ENCODE measurements at places on chromosomes 13 and 19.
A peak's percentile ranks its signal among the peaks of the same experiment; 100 is the strongest.

- H3K4me3 ChIP-seq: no peak overlapping the region
- H3K27me3 ChIP-seq: no peaks in the 10 kb centered on the region
- DNase-seq: no peak
- no peak overlapping the region for H3K27ac ChIP-seq
- no peaks in the 10 kb centered on the region for H3K4me1 ChIP-seq
These were observed 208.9 kb downstream of the PRR20E start for GRCh38 chr13:57375876-57376275.

DNA sequence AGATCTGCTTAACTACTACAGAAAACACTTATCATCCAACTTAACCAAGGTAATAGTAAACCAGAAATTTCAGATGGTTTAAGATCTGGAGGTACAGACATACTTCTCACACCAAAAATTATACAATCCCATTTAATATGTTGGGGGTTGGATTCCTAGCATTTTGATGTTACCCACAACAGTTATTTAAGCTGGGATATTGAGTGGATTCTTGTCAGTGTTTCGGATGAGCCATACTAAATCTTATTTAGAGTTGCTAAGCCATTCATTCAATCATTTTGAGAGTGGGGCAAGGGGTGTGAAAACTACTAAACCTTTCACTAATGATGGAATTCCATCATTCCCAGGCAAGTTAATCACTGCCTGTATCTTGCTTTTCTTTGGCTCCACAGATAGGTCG is 40.6 kb downstream of the KATNAL1 start:
- no peaks in the 10 kb centered on the region for H3K4me1 ChIP-seq
- H3K27me3 ChIP-seq: no peaks in the 10 kb centered on the region
- no peak for DNase-seq
- H3K4me3 ChIP-seq: no peak overlapping the region

- no peak overlapping the region for H3K4me3 ChIP-seq
- H3K36me3 ChIP-seq: no peaks in the 10 kb centered on the region
- DNase-seq: no peak
These were observed 47.3 kb upstream of the C13orf42 start for GRCh38 chr13:51158365-51158764.

DNA sequence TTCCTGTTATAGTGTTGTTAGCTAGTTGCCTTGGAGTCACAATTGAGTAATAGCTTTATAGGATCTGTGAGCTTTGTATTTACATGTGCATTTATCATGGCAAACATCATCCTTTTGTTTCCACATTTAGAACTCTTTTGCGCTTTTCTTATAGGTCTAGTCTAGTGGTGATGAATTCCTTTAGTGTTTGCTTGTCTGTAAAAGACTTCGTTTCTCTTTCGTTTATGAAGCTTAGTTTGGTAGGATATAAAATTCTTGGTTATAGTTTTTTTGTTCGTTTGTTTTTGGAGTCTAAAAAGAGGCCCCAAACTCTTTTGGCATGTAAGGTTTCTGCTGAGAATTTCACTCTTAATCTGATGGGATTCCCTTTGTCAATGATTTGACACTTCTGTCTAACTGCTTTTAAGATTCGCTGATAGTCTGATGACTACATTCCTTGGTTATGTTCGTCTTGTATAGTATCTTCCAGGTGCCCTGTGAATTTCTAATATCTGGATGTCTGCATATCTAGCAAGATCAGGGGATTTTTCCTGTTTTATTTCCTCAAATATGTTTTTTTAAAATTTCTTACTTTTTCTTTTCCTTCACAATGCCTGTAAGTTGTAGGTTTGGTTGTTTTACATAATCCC is 20.2 kb downstream of the DNAJC3 start:
- H3K36me3 ChIP-seq: no peaks in the 10 kb centered on the region
- H3K4me3 ChIP-seq: no peak overlapping the region
- DNase-seq: no peak
- H3K4me1 ChIP-seq: no peaks in the 10 kb centered on the region
- H3K27ac ChIP-seq: no peak overlapping the region
- H3K27me3 ChIP-seq: no peaks in the 10 kb centered on the region

- no peaks in the 10 kb centered on the region for H3K27me3 ChIP-seq
- no peak overlapping the region for H3K27ac ChIP-seq
- no peak for DNase-seq
- H3K36me3 ChIP-seq: no peaks in the 10 kb centered on the region
- no peak overlapping the region for H3K4me3 ChIP-seq
These were observed 294.2 kb downstream of the ZNF536 start for GRCh38 chr19:30666301-30666803.

GRCh38 chr19:40284501-40285352 is at the start of gene AKT2:
TSS of gene AKT2 (minus strand) at chr19:40285345. CDS start at chr19:40265267, 20,078 bp downstream.
- DNase-seq: peak; percentile 63
- H3K27me3 ChIP-seq: no peaks in the 10 kb centered on the region
- no peaks in the 10 kb centered on the region for H3K36me3 ChIP-seq
- H3K4me1 ChIP-seq: peaks cover 22% of the 10 kb centered on the region

DNA sequence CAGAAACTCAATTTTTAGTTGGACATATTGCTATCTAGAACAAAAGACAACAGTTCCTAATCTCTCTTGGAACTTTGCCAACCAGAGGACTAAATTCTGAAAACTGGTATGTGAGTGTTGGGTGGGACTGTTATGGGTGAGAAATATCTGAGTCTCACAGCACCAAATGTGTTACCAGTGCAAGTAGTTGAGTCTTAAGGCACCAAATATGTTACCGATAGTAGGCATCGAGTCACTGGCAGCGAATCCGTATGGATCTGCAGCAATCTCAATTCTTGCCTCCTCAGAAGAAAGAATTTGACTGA is 575.2 kb downstream of the DACH1 start:
- no peak overlapping the region for H3K4me3 ChIP-seq
- H3K27me3 ChIP-seq: no peaks in the 10 kb centered on the region
- peak overlapping the region; percentile 71 for H3K27ac ChIP-seq
- DNase-seq: no peak

- no peak overlapping the region for H3K27ac ChIP-seq
- no peak overlapping the region for H3K4me3 ChIP-seq
- H3K27me3 ChIP-seq: no peaks in the 10 kb centered on the region
- no peaks in the 10 kb centered on the region for H3K4me1 ChIP-seq
- no peak for DNase-seq
These were observed 529 bp upstream of the ZNF418 start for GRCh38 chr19:57935731-57936130.

DNA sequence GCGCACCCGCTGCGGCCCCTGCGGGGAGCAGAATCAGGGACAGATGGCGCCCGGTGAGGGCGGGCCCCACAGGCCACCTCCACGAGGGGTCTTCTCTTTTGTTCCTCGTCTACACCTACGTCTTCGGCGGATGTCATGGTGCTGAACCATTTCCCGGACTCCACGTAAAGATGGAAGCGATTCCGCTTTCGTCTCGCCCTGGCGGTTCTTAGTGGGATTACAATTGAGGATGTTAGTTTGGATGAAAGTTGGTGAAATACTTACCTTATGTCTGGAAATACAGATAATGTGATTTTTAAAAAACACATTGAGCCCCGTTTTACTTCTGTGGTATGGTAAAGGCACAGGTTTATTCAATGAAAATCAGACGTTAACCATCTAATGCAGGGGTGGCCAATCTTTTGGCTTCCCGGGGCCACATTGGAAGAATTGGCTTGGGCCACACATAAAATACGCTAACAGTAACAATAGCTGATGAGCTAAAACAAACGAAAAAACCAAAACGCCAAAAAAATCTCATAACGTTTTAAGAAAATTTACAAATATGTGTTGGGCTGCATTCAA is 1.4 kb upstream of the ZMYM5 start:
- H3K4me3 ChIP-seq: peak overlapping the region; percentile 75
- peak; percentile 73 for DNase-seq
- peak overlapping the region; percentile 97 for H3K27ac ChIP-seq
- H3K27me3 ChIP-seq: no peaks in the 10 kb centered on the region
- no peaks in the 10 kb centered on the region for H3K36me3 ChIP-seq

GRCh38 chr19:17404621-17405249 is 695 bp downstream of the BST2 start:
- H3K27ac ChIP-seq: peak overlapping the region; percentile 87
- peaks cover 18% of the 10 kb centered on the region for H3K4me1 ChIP-seq
- no peaks in the 10 kb centered on the region for H3K27me3 ChIP-seq
- peak overlapping the region; percentile 56 for H3K4me3 ChIP-seq

DNA sequence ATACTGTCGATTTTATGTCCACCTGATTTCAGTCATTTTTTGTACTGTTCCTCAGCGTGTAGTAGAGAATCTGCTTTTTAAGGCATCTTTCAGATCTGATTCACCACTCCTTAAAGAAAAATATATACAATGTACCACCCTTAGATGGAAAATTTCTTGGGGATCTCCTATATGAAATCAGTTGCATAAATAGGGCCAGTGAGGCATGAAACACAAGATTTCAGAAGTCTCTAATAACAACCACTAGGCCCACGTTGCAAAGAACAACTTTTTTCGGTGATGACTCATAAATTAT is 1.4 kb downstream of the USP12 start:
- H3K27ac ChIP-seq: peak overlapping the region; percentile 91
- no peaks in the 10 kb centered on the region for H3K27me3 ChIP-seq
- no peak for DNase-seq

DNA sequence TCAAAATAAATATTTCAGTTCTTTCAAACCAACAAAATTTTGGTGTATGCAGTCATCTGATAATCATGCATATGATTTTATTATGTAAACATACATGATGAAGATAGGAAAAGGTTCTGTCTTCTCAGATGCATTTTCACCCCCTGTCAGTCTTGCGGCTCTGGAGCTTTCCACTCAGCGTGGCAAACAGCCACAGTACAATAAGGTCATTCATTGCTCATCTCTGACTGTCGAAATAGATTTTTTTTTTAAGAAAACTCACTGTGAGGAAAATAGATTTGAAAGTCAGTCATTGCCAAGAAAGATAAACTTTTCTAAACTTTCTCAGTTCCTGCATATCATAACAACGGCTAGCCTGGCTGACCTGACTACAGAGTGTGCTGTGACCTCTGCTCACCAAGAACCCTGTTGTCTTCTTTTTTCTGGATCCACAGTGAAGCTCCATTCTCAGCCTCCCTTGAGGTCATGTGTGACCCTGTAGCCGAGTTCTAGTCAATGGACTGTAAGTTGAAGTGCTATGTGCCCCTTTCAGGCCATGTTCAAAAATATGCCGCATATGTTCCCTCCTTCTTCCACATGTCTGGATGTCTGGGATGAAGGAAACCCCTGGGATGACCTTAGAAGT is 519.6 kb downstream of the KLF5 start:
- H3K27ac ChIP-seq: no peak overlapping the region
- H3K4me1 ChIP-seq: no peaks in the 10 kb centered on the region
- no peak overlapping the region for H3K4me3 ChIP-seq
- DNase-seq: no peak
- no peaks in the 10 kb centered on the region for H3K36me3 ChIP-seq

GRCh38 chr19:10100163-10100785 is 2.2 kb downstream of the ANGPTL6 start:
- no peak for DNase-seq
- peaks cover 24% of the 10 kb centered on the region for H3K4me1 ChIP-seq
- H3K4me3 ChIP-seq: no peak overlapping the region
- H3K27ac ChIP-seq: no peak overlapping the region

GRCh38 chr13:23637829-23638228 is 67.6 kb downstream of the TNFRSF19 start:
- H3K27me3 ChIP-seq: no peaks in the 10 kb centered on the region
- no peaks in the 10 kb centered on the region for H3K4me1 ChIP-seq
- H3K36me3 ChIP-seq: no peaks in the 10 kb centered on the region
- no peak for DNase-seq
- H3K27ac ChIP-seq: no peak overlapping the region

DNA sequence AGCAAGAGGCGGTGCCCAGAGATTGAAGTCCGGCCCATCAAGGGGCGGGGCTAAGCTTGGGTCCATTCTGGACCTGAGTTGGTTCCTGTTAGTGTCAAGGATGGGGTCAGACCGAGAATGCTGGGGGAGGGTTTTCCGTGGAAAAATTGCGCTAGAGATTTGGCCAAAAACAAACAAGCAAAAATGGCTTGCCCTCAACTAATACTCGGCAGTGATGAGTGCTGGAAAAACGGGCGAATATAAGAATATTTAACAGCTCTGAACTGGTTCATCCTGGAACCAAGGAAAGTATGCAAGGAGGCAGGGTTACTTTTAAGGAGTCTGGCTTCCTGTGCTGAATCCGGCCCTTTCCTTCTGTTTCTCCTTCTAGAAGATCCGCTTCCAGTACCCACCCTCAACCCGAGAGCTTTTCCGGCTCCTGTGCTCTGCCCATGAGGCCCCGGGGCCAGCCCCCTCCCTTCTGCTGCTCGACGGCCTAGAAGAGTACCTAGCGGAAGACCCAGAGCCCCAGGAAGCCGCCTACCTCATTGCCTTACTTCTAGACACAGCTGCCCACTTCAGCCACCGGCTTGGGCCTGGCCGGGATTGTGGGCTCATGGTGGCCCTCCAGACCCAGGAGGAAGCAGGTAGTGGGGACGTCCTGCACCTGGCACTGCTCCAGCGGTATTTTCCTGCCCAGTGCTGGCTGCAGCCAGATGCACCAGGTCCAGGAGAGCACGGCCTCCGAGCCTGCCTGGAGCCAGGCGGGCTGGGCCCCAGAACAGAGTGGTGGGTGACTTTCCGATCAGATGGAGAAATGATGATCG is 880 bp downstream of the SWSAP1 start:
- peak overlapping the region; percentile 77 for H3K4me3 ChIP-seq
- no peaks in the 10 kb centered on the region for H3K4me1 ChIP-seq

DNA sequence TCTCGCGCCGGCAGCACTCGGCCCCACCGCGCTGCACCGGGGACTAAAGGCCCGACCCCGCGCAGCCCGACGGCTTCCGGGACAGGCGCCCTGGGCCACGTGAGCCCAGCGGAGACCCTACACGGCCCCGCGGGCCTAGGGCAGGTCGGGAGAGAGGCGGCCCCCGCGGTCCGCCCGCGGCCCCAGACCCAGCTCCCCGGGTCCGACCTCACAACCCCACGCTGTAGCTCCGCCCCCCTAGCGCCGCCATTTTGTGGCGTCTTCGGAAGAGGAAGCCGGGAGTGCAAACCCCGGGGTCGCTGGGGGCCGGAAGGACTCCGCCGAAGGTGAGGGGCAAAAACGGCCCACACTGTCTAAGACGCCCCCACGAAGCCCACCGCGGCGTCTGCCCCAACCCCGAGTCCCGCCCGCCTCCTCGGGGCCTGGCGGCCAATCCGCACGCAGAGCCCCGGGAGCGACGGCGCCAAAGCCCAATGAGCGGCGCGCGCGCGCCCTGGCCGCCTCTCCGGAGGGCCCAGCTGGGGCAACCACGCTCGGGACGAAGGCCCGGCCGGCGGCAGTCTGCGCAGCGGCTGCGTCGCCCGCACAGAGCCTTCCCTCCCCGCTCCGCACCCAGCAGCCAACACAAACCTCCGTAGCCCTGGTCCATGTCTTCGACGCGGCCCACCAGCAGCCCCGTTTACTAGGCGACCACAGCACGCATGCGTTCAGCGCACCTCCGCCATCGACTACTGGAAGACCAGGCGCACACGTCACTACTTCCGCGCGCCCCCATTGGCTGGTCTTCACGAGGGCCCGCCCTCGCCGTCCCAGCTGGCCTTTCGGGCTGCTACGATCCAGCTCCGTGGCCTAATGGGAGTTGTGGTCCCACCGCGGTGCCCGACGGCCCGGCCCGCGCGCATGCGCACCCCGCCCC is at the start of gene AKAP8:
AKAP8 (minus strand) TSS at position 705 of the 916 bp plus-strand sequence; CDS start at position 649, 56 bp downstream.
- H3K4me1 ChIP-seq: peaks cover 41% of the 10 kb centered on the region
- H3K27ac ChIP-seq: peak within 1 kb of the TSS; percentile 99
- no peaks in the 10 kb centered on the region for H3K27me3 ChIP-seq
- H3K4me3 ChIP-seq: peak within 1 kb of the TSS; percentile 91
- peak; percentile 99 for DNase-seq
- no peaks in the 10 kb centered on the region for H3K36me3 ChIP-seq

Data from Peyer's patch (tissue), 4 donors.